Osteocyte (in vitro differentiated cells): ENCODE measurements at places on chromosomes 16 and 17. TPM values are rescaled to one million over a fixed set of nuclear protein-coding genes. Genes with fewer than 3 reads are reported as not detected.

GRCh38 chr16:19513377-19514053 is 8.4 kb downstream of the GDE1 start:
- peaks cover 37% of the 10 kb centered on the region for H3K36me3 ChIP-seq
- no peak for DNase-seq
- no peak overlapping the region for H3K4me3 ChIP-seq
- no peaks in the 10 kb centered on the region for H3K27me3 ChIP-seq

GRCh38 chr16:79401157-79401556 is 199.4 kb downstream of the MAF start:
- DNase-seq, result no peak
- no peak overlapping the region for H3K27ac ChIP-seq

- no peak overlapping the region for H3K27ac ChIP-seq
- peak; percentile 76 for DNase-seq
- H3K4me1 ChIP-seq, result peaks cover 2% of the 10 kb centered on the region
- H3K4me3 ChIP-seq, result no peak overlapping the region
- H3K36me3 ChIP-seq, result no peaks in the 10 kb centered on the region
- peaks cover 1% of the 10 kb centered on the region for H3K27me3 ChIP-seq
Observed at GRCh38 chr17:58284613-58285421, 4.1 kb upstream of the MPO start.

DNA sequence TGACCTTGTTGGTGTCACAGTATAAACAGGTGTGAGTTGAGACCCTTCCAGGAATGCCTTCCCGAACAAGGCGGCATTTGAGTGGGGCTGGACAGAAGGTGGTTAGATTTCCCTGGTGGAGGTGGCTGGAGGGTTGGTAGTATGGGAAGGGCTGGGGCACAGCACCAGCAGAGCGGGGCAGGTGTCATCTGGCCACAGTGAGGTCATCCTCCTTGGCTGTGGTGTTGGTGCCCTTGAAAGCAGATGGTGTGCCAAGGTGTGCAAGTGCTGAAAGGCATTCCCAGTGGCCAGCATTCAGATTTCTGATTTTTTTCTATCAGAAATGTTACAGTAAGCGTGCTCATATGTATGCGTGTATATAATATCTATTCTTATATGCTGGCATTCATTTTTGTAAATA is 126.6 kb downstream of the LAT start:
- no peaks in the 10 kb centered on the region for H3K36me3 ChIP-seq
- no peak overlapping the region for H3K4me3 ChIP-seq
- H3K27ac ChIP-seq, result no peak overlapping the region

DNA sequence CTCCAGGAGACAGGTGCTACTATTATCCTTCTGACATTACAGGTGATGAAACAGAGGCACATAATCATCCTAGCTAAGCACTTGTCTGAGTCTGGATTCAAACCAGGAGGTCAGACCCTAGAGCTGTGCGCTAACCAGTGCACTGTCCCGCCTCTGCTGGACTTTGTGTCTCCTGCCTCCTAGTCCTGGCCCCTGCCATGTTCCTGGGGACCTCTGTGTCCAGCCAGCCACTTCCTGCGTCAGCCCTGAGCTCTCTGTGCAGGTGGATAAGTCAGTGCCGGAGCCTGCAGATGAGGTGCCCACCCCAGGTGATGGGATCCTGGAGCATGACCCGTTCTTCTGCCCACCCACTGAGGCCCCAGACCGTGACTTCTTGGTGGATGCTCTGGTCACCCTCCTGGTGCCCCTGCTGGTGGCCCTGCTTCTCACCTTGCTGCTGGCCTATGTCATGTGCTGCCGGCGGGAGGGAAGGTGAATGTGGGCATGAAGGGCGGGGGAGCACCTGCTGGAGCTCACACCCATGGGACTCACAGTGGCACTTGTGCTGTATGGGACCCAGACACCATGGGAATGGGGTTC is 4.2 kb downstream of the SGCA start:
- DNase-seq, result no peak
- peak overlapping the region; percentile 86 for H3K27ac ChIP-seq
- H3K36me3 ChIP-seq, result peaks cover 3% of the 10 kb centered on the region
- no peak overlapping the region for H3K4me3 ChIP-seq

DNA sequence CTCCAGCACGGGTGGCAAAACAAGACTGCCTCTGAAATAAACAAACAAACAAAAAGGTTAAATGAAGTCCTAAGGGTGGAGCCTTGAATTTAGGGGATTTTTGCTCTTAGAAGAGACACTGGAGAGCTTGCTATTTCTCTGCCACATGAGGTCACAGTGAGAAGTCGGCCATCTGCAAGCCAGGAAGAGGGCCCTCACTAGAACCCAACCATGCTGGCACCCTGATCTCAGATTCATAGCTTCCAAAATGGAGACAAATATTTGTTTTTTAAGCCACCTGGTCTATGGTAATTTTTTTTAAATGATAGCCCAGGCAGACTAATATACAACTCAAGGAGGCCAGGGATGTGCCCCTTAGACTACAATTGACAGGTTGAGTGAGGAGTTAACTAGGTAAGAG is 255.5 kb downstream of the XYLT1 start:
- no peaks in the 10 kb centered on the region for H3K27me3 ChIP-seq
- no peaks in the 10 kb centered on the region for H3K4me1 ChIP-seq
- no peaks in the 10 kb centered on the region for H3K36me3 ChIP-seq
- H3K27ac ChIP-seq, result no peak overlapping the region

DNA sequence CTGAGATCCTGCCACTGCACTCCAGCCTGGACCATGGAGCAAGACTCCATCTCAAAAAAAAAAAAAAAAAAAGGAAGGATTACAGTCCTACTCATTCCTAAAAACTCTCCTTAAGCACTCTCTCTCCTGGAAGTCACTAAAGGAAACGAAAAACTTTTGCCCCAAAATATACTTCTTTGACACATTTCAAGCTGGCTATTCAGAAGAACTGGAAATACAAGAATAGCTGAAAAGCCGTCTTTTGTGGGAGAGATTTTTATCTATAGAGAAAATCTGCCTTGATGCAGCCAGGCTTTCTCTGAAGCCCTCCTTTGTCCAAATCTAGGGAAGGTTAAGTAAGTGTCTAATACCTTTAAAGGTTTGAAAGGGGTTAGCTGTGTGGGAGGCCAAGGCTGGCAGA is 16.9 kb upstream of the MARVELD3 start:
- peaks cover 27% of the 10 kb centered on the region for H3K27me3 ChIP-seq
- no peak overlapping the region for H3K4me3 ChIP-seq
- DNase-seq, result no peak
- no peaks in the 10 kb centered on the region for H3K36me3 ChIP-seq
- H3K4me1 ChIP-seq, result no peaks in the 10 kb centered on the region
- H3K27ac ChIP-seq, result no peak overlapping the region

- no peak overlapping the region for H3K4me3 ChIP-seq
- H3K4me1 ChIP-seq, result no peaks in the 10 kb centered on the region
- peaks cover 9% of the 10 kb centered on the region for H3K36me3 ChIP-seq
Observed at GRCh38 chr17:32020943-32021614, 13.9 kb downstream of the LRRC37B start.

CCL1 gene
- total RNA-seq, result not detected in 2 replicates

ABCA3 gene
- total RNA-seq, result 20.4 and 21.0 TPM in 2 replicates

NOD2 gene
- total RNA-seq, result not detected in 2 replicates
